AG08396 (cell line): ENCODE measurements at places on chromosomes 3 and 15.

DNA sequence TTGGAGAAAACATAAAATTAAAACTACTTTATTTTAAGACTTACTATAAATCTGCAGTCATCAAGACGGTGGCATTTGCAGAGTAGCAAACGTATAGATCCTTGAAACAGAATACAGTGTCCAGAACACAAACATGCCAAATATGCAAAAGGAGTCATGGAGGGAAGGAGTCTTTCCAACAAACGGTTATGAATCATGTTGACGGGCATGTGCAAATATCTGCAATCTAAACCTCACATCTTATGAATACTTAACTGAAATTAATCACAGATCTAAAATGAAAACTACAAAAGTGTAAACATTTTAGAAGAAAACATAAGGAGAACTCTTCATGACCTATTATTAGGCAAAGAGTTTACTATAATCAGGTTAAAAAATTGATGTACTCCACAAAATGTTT, 69.4 kb downstream of the TFRC start:
- no peak for DNase-seq

DNA sequence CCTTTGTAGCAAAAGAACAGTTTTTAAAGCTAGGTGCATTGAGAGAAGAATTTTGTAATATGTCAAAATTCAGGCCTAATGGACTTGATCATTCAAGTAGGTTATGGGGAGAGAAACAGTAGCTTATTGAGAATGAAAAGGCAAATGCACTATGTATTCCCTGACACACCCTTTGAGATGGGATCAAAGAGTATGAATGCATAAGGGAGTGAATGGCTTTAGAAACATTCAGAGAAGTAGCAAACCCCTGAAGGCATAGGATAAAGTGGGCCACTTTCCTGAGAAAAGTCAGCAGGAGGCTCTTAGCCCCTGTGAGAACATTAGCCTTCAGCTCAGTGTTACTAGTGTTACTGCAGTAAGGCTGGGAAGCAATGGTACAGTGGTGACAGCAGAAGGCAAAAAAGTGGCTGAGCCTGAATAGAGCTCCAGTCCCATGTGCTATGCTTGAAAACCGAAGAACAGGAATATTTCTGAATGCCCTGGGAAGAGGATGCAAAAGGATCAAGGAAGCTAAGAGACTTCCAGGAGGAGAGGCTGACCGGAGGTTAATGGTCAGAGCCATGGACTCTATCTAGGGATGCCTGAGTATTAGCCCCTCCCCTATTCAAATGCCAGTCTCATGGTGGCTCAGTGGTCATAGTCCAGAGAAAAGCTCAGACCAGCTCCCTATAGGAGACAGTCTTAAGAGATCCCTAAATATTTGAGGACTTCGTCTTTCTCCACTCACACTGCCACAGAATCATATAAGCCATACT, 218.2 kb upstream of the SGO1 start:
- no peak for DNase-seq

DNA sequence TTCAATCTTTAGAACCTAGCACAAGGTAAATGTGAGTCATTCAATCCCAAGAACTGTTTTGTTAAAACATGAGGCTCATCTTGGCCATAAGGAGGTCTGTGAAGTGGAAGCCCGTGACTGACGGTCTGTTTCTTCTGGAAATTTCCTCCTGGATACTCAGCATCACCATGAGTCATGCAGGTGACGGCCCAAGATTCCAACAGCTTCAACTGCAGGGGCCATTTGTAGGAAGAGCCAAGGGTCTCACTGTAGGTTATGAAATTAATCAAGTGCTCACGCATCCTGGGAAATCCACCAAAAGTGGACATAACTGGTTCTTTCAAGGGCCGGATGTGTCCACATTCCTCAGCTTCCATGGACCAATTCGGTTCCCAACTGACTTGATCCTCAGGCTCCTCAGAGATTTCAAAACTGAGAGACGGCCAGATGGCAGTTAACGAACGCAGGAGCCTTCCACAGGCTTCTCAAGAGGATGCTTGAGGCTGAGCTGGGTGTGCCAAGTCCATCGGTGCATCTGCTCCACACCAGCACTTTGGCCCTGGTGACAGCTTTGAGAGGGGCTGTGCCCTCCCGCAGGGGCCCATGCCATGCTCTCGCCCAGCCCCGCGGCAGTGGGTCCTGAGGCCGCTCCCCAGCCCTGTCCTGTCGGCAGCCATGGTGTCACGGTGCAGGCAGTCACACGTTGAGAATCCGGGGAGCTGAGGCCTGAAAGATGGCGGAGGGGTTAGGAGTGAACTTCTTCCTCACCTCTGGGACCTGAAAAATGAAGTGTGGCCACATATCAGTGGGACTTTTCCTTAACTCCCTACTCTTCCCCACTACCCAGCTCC, 8.5 kb downstream of the MAP6D1 start:
- DNase-seq = no peak

- no peak for DNase-seq
Measured at GRCh38 chr3:51436998-51437639, 46.0 kb downstream of the RBM15B start.

GRCh38 chr3:110344487-110344886, 727.1 kb upstream of the NECTIN3 start:
- no peak for DNase-seq

GRCh38 chr3:127777921-127778656, 44.2 kb downstream of the MGLL start:
- DNase-seq = no peak

DNA sequence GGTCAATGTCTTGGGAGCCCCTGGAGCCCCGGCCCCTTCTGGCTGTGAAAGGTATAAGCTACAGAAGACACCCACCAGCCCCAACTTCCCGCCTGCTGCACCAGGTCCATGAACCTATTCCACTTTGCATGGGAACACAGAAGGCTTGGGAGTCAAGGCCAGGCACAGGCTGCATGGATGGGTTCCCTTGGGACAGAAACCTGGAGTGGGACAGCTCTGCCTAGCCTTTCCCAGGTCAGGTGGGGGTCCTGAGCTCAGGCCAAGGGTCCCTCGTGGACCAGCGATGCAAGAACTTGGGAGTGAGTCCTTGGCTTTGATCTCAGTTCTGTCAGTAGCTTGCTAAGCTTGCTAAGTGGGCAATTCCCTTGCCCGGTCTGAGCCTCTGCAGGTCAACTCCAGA, 25.0 kb downstream of the TKT start:
- DNase-seq = no peak

DNA sequence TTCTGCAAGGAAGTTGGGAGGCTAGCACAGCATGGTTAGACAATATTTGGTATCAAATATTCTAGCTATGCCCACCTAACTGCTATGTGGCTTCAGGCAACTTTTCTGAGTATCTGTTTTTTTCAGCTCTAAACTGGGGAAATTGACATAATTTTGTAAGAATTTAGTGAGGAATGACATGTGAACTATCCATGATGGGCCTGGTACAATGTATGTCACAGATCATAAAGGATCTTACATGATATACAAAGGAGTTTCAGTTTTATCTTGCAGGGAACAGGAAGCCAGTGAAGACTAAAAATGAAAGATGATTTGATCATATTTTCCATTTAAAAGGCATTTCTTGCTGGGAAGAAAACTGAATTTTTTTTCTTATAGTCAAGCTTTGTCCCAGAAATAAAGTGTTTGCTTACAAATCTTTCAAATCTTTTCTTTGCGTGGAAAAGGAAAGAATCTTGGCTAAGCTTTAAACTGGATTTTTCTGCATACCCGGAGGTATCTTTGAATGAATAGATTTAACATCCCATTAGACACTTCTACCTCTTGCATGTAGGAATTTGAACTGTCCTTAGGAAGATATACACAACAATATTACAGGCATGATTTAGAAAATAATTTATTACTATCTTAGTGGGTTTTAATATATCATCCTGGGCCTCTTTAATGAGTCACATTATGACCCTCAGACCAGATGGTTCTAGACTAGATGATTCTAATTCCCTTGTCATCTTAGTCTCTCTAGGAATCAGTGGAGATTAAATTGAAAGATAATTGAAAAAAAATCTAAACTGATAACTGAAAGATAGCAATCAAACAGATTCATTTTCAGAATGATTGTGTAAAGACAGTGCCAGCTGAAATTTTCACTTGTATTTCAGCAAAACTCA, 436.0 kb upstream of the THBS1 start:
- DNase-seq = no peak

- no peak for DNase-seq
Measured at GRCh38 chr15:84400017-84400740, 164.6 kb downstream of the GOLGA6L4 start.

- no peak for DNase-seq
Measured at GRCh38 chr3:172150268-172150667, 110.9 kb downstream of the FNDC3B start.

DNA sequence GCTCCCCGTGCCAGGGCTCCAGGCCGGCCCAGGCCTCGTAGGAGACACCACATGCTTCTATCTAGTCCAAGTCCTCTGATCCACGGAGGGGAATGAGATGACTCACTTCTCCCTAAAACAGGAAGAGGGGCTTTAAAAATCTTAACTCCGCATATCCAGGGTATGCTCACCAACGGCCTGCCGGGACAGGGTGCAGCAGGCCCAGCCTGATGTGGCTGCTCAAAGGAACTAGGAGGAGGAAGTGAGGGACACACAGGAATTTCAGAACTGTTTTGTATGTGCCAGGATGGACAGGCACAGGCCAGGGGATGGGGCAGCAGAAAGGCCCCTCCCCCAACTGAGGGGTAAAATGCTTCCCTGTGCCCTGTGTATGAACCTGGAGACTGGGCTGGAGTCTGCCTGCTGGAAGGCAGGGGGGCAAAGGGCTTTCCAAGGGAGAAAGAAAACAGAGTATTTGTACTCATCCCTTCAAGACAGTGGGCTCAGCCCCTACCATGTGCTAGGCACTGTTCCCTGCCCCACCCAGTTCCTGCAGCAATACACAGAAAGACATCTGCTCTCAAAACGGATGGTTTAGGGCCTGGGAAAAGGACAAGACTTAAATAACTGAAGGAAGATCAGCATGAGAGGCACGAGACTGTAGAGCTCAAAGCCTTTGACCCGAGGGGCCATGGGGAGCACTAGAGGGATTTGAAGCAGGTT, 22.1 kb downstream of the CHDH start:
- DNase-seq = no peak

GRCh38 chr15:75620841-75621391, 4.6 kb downstream of the SNUPN start:
- DNase-seq = peak; percentile 90

DNA sequence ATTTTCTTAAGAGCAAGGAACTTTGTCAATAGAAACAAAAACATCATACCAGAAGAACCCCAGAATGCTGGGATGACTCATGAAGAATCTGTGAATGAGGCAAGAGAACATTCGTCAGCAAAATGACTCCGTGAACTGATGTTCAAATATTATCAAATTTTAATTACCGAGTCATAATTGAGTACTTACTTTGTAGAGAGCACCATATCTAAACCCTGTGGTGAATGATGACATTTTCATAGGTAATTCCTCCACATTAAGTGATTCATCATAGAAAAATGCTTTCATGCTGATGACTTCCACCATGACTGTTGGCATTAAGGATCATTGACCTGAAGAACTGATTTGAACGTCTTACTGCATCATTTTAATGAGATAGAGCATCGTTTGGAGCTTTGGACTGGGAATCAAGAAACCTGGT, 56.3 kb downstream of the PPARG start:
- DNase-seq = peak; percentile 5

GRCh38 chr3:169850618-169851017, 19.1 kb downstream of the LRRC31 start:
- no peak for DNase-seq

DNA sequence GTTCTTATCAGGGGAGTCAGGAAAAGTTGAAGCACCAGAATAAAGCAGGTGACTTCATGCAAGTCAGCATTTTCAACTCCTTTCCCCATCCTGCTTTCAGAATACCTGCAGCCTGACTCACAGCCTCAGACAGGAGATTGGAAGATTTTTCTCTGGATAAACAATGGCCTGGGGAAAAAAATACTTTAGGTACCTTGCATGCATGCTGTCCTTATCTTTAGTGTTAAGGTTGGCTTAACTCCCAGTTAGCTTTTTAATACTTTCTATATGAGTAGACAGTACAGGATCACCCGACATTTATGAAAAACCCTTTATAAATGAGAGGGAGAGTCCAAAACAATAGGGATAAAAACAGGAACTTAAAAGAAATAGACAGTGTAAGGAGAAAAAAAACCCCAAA, 53.6 kb downstream of the PAK2 start:
- peak; percentile 53 for DNase-seq

DNA sequence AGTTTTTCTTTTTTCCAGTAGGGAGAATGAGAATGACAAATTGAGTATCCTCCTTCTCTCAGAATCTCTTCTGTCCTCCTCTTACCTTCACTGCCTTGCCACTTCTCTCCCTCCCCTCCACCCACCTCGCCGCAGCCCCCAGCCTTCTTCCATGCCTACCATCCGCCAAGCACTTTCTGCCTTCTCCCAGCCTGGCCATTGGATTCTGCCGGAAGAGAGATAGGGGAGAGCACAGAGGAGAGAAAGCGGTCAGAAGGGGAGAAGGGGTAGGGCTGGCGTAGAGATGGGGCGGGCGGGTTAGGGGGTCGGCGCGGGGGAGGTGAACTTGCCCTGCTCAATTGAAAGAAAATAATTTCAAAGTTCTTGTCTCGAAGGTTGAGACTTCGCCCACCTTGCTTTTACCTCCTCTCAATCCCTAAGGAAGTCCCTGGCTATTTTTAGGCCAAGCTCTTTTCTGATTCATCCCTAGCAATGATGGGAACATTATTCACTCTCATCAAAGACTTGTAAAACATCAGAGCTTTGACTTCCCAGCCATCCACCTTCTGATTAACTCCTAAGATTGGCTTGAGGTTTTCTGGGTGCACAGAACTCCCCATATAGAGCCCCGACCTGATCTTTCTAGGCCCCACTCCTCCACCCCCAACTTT, 811 bp downstream of the C3orf52 start:
- no peak for DNase-seq

DNA sequence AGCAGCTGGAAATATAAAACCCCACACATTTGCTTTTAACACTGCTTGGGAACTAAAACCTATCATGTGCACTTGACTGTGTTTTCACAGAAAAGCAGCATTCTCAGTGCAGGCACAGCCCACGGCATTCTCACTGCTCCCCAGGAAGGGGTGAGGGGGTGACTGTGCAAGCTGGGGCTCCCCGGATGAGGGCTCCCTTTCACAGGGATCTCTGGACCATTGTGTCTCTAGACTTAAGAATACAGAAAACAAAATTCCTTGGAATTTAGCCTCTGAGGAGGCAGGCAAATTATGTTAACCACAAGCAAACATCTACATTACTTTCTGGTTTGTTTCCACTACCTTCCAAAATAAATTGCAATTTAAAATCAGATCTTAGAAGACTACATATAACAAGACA, 100.3 kb downstream of the FSIP1 start:
- no peak for DNase-seq

DNA sequence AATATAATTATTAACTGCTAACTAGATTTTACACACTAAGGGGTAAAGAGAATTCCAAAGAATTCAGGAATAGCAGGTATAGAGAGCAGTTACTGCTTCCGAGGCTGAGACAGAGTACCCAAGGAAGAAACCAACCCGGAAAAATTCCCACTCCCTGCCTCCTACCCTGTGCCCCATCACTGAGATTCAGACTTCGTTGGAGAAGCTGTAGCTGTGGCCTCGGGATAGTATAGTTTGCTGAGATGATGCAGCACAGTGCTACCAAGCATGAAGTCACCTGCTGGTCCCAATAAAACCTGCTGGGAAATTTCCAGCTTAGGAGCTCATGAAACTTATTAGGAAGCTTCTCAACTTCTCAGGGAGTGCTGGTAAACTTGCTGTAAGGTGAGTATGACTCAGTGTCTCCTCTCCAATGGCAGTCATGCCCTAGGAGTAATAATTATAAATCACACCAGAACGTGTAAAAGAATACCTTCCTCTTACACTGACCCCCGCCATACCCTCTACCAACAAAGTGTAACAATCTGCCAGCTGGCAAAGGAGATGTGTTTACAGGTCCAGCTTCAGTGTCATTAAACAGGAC, 215.2 kb upstream of the ROBO2 start:
- DNase-seq = no peak

- no peak for DNase-seq
Measured at GRCh38 chr15:43314171-43314570, 16.2 kb downstream of the LCMT2 start.
